Omental fat pad (tissue), 4 donors: ENCODE measurements at places on chromosomes 16 and 17.

DNA sequence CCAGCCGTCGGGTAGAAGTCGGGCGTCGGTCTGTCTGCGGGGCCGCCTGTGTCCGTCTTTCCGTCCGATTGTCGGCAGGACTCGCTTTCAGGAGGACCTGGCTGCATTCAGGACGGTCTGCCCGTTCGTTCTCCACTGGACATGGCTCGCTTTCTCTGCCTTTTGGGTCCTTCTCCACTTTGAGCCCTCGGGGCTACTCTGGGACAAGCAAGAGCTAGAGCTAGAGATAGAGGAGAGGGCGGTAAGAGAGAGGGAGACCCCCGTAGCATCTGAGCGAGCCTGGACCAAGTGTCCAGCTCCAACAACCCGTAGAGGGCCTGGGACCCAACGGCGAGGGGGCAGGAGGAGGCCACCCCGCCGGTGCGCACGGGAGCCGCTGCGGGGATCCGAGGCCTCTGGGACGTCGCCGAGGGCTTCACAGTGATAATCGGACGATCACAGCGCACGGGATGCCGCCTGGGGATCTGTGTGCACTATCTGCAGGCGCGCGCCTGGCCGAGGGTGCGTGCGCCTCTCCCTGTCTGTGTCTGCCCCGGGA is 4.5 kb downstream of the TBX4 start:
- DNase-seq = no peak

DNA sequence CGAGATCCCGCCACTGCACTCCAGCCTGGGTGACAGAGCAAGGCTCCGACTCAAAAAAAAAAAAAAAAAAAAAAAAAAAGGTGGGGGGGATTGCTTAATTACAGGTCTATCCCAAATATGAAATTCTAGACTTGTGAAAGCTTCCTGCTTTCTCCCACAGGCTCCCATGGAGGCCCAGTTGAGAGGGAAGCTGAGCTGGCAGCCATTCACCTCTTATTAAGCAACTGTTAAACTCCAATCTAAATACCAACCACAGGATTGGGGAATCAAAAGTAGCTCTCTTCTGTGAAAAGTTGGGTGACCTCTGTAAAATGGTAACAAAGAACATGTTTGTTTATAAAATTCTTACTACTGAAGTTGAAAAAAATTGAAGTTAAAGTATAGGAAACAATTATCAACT is 45.8 kb upstream of the STAC2 start:
- no peak for DNase-seq

- DNase-seq = no peak
Measured at GRCh38 chr16:88867581-88868246, 1.3 kb upstream of the PABPN1L start.

- no peak for DNase-seq
Measured at GRCh38 chr16:30533748-30534367, 800 bp downstream of the ZNF747 start.

DNA sequence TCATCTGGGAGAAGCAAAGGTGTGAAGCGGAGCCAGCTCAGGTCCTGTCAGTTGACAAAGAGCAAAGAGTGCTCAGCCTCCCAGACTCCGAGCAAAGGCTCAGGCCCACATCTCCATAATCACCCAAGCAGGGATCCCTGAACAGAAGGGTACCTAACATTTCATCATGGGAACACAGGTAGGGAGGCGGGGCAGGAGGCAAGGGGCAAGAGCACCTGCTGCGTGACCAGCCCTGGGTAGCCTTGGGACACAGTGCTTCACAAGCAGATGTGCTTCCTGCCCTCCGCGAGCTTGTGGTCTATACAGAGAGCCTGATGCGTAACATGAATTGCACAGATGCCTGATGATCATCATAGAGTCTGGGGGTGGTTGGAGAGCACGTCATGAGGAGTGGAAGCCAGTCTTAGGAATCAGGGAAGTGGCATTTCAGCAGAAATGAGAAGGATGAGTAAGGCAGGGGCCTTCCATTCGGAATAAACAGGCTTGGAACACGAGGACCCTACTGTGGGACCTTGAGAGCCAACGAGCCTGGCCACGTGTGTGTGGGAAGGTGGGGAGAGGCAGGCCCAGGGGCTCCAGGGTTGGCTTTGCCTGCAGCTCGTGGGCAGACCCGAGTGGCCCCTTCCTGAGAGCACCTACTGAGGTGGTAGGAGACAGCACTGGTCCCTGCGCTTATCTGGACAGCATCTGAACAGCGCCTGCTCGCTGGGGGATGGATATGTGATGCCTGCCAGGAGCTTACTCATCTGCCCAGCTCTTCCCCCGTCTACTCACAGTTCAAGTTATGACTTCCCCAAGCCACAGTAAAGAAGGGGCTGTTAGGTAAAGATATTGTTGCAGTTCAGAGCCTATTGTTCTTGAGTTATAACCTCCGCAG is 125.8 kb downstream of the CCDC182 start:
- no peak for DNase-seq

GRCh38 chr16:3641801-3642396 is 12.6 kb upstream of the DNASE1 start:
- DNase-seq = no peak

GRCh38 chr17:29918922-29919856 is 10.8 kb downstream of the SSH2 start:
- no peak for DNase-seq
